ENCODE measurements at places on chromosomes 11 and 22.

- DNase-seq, result no peak
These were observed 11.2 kb downstream of the MPPED1 start for GRCh38 chr22:43423046-43423445.

GRCh38 chr11:66728038-66728692 lies 851 bp downstream of the SPTBN2 start:
- no peak for DNase-seq

- DNase-seq, result peak; percentile 42
These were observed 110.5 kb downstream of the NAT10 start for GRCh38 chr11:34215806-34216453.

DNA sequence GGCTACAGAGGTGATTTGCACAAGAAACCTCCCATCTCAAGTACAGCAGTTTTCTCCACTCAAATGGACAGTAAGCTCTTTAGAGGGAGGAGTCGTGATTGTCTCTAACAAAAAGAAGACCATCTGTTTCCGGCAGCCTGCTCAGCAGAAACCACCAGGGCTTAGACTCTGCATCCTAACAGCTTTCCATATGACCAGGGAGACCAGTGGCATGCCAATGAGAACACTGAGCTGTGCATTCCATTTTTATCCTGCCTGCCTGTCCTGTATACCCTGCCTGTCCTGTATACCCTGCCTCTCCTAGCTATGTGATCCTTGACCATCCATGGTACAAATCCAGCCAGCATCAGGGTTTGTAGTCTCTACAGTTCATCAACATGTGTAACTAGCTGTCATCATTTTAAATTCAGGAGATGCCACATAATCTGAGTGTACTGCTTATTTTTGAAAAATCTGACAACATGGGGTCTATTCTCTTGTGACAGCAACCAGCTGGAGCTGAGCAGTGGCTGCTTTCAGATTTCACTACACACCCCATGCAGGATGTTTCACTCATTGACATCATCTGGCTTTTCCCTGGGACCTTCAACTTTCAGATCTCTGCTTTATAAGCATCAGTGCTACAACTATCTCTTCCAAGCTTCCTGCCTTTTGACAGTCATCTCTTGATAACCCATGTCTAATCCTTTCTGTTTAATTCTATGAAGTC lies 50.5 kb upstream of the POU2AF2 start:
- DNase-seq, result no peak

GRCh38 chr11:108727665-108728064 lies 62.8 kb downstream of the DDX10 start:
- no peak for DNase-seq

GRCh38 chr11:76706667-76707066 lies 36.1 kb upstream of the LRRC32 start:
- DNase-seq, result no peak

DNA sequence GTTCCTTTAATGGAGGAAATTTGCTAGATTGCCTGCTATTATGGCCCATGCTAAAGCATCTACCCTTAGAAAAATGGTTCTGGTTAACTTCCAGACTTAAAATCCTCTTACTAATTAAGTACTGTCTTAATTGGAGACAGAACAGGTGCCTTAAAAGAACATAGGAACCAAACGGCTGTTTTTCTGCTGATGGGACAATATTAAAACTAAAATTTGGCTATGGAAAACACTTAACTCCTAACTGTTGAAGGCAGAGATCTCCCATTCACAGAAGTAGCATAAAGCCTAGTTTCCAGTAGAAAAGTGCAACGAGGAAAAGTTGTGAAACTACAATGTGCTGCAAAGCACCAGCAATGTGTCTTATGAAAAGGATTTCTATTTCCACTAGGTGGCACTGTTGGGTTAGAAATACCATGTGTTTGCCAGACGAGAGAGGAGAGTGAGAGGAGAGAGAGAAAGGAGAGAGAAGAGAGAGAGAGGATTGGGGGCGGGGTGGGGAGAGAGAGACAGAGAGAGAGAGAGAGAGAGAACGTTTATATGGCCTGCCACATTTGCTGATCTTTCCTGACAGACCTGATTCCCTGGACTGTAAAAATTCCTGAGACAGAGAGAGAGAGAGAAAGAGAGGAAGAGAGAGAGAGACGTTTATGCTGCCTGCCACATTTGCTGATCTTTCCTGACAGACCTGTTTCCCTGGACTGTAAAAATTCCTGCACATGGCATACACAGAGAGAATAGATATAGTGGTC lies 51.5 kb downstream of the FAM181B start:
- peak; percentile 70 for DNase-seq

DNA sequence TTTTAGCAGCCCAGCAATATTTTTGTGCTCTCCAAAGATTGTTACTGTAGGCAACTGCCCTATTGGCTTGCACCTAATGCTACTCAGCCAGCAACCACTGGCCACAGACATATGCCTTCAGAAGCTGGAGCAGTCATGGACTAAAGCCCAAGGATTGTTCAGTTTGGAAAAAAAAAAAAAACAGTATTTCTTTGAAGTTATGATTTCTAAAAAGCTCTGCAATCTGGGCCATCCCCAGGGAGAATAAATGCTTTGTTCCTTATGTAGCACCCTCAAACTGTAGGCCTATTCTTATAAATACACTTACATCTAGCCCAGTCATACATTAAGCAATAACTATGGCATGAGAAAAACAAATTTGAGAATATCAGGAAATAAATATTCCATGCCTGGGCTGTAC lies 2190.5 kb upstream of the RAG2 start:
- peak; percentile 1 for DNase-seq

GRCh38 chr11:117693344-117693743 lies 103.7 kb downstream of the DSCAML1 start:
- DNase-seq, result no peak

DNA sequence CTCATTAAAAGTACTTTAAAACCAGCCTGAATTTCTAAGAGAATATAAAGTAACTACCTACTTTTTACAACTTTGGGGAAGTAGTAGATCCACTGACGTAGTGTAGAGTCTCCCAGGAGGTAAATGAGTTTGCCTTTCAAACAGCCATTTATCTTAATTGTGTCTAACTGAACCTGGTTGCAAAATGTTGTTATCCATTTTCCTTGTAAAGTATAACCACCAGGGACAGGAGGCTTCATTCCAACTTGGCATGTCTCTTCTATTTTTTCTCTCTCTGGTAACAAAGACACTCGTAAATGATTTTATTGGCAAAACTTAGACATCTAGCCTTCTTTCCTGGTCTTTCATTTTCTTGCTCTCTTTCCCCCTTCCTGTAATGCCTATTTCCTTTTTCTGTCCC lies 36.9 kb downstream of the NXPE1 start:
- DNase-seq, result no peak

GRCh38 chr11:6911948-6912347 lies 8.9 kb upstream of the OR2D3 start:
- DNase-seq, result peak; percentile 18

GRCh38 chr11:120548682-120549209 lies 37.2 kb downstream of the GRIK4 start:
- no peak for DNase-seq

DNA sequence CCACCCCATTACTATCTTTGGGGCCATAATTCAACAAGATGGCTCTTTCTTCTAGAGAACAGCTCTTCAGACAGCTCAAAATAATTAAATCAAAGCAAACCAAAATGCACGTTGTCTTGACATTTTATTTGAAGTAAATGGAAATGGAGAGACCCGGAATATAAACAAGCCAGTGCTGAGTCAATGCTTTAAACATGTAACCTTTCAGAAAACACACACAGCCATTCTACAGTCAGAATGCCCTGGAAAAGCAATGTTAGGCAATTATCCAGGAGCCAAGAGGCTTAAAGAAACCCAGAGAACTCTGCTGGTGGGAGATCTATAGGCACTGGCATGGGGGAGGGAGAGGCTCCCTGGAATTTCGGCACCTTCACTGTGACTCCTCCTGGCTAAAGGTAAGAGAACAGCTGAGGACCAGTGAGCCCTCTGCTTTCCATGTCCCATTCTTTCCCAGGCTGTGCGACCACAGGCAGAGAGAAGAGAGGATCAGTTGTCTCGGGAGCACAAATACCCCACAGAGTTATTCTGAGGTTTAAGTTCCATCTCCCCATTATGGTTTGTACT lies 254.0 kb upstream of the CCDC90B start:
- DNase-seq, result no peak

GRCh38 chr11:16607675-16608644 lies 130.5 kb upstream of the C11orf58 start:
- peak; percentile 14 for DNase-seq

DNA sequence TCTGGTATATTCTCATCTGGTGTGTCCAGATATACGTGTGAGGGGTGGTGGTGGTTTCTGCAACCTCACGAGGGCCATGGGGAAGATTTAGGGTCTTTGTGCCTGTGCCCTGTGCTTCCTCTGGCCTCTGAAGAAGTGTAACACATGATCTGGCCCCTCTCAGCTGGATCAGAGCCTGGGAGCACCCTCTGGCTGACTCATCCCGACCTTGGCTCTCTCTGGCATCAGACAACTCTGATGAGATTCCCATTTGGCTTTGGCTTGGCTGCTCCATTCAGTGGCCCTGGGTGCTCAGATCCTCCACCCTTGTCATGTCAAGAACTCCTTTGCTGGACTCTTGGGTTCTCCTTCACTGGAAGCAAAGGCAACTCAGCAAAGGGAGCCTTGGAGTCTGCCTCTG lies 45.2 kb downstream of the RASSF10 start:
- peak; percentile 43 for DNase-seq

DNA sequence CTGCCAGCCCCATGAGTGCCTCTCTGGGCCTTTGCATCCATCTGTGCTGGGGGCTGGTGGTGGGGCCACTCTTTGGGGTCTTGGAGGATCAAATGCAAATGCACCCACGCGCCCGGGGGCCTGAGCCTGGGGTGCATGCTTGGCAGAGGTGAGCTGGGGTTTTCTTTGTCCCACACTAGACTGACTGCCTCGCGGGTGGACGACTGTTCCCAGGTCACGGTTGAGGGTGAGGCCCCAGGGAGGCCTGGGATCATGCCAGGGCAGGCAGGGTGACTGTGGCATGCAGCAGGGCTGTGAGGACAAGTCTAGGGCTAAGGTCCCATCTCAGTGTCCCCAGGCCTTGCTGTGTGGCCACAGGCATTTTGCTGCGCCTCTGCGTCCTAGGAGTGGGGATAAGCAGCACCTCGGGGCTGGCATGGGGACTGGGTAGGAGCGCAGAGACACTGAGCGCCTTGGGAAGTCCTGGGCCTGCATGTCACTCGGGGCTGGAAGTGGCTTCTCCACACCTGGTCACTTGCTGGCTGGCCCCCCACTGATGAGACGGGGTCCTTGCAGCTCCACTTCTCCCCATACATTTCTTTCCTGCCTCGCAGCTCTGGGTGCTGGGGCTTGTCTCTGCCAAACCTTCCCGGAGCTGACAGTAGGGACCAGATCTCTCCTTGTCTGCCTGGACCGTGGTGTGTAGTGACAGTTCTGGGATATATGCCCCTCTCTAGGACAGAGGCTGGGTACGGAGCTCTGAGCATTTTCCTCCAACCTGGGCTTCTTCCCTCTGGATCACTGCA lies 133.1 kb downstream of the CTTN start:
- DNase-seq, result no peak

DNA sequence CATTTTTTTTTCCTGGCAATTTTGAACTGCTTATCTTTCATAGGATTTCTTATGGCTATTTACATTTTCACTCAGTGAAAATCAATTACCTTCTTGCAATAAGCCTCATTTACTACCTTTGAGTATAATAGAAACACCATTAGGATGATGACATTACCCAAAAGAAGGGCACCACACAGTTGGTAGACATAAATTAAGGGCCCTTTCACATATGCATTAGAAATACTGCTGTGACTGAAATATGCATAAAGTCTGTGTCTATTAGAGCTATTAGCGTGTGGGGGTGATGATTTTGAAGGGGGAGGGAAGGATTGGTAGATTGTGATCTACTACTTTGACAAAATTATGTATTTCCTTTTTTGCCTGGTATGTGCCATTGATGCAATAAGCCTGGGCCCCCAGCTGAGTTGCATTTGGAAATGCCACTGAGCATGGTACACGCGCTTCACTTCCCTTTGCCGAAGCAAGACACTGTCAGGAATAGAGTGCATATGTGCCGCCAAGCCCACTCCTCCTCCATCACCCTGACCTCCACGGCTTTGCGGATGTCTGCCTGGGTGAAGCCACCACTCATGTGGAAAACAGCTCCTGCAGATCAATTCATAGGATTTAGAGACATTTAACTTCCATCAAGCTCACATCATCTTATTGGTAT lies 339.3 kb downstream of the DCDC1 start:
- no peak for DNase-seq

DNA sequence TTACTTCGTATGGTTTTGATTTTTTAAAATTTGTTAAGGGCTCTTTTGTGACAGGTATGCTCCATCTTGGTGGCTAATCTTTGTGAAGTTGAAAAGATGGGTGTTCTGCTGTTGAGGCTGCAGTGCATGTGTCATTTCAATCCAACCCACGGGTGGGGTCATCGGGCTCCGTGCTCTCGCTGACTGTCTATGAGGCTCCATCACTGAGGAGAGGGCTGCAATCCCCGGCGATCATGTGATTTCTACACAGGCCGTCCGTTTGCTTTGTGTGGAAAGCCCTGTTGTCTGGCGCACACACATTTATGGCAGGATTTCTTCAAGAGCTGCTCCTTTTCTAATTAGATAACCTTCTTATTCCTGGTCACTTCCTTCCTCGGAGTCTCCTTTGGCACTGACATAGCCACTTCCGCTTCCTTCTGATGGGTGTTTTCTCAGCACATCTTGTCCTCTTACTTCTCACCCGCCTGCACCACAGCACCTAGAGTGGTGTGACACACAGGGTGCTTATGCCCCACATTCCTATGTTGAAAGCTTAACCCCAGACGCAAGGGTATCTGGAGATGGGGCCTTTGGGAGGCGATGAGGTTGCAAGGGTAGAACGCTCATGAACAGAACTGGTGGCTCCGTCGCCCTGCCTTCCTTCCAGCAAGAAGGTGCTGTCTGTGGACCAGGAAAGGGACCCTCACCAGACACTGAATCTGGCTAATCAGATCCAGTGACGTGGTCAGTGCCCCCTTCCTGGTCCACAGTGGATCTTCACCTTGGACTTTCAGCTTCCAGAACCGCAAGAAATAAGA lies 9.4 kb downstream of the MOB2 start:
- no peak for DNase-seq

DNA sequence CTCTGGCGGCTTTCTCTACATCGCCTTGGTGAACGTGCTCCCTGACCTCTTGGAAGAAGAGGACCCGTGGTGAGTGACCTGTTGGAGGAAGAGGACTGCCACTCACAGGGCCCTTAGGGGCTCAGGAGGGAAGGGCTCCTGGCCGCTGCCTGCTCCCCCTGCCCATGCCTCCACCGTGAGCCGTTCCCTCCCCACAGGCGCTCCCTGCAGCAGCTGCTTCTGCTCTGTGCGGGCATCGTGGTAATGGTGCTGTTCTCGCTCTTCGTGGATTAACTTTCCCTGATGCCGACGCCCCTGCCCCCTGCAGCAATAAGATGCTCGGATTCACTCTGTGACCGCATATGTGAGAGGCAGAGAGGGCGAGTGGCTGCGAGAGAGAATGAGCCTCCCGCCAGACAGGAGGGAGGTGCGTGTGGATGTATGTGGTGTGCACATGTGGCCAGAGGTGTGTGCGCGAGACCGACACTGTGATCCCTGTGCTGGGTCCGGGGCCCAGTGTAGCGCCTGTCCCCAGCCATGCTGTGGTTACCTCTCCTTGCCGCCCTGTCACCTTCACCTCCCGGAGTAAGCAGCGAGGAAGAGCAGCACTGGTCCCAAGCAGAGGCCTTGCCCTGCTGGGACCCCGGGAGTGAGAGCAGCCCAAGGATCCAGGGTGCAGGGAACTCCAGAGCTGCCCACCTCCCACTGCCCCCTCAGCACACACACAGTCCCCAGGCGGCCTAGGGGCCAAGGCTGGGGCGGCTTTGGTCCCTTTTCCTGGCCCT lies 6.9 kb downstream of the SLC39A13 start:
- DNase-seq, result no peak

- DNase-seq, result no peak
These were observed 1127.4 kb upstream of the CCDC90B start for GRCh38 chr11:84413549-84413948.
